ENCODE measurements at places on chromosomes 2 and 18.
A peak's percentile ranks its signal among the peaks of the same experiment; 100 is the strongest.

DNA sequence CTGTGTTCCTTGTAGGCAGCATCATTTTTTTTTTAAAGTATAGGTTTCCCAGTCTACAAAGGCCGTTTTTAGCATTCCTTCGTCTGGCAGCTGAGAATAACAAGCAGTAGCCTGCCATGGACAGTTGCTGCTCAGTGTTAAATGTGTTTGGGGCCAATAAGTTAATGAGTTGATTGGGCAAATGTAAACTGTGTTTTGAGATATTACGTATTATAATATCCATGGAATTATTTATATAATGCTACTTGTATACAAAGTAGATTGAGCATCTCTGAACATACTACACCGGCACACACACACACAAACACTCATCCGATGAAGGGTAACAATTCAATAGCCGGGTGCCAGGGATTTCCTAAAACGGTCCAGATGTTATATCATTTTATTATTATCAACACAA lies 97.2 kb downstream of the IRS1 start:
- DNase-seq, result no peak

DNA sequence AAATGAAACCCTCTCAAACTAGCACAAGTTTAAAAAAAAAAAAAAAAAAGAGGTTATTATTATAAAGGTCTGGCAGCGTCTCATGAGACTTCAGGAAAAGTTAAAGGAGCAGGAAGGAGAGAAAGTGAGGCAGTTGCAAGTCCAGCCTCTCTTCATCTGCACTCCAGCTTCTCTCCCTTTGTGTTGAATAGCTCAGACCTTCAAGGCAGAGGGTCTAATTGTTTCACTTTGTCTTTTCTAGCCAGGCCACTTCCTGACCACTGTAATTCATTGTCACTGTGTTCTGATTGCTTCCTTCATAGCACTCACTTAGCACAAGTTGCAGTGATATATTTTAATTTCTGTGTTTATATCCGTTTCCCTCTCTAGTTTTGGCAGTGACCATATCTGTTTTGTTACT lies 99.9 kb downstream of the SPATS2L start:
- no peak for DNase-seq

GRCh38 chr2:104049438-104049837 lies 804.5 kb upstream of the POU3F3 start:
- no peak for DNase-seq

DNA sequence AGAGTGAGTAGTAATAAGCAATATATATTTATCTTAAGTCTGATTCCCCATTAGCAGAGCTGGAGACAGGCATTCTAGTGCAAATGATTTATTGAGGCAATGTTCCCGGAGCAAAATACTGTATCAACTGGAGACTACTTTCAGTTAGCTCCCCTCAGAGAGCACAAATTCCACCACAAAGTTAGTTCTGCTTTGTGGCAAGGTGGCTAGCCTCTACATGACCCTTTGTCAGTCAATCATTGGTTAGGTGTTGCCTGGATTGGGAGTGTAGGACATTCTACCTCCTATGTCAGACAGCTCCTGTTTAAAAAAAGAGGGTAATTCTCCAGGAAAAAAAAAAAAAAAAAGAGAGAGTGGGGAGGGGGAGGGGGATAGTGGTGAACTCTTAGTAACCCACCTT lies 402.2 kb downstream of the NR4A2 start:
- DNase-seq, result no peak

GRCh38 chr2:235421618-235422017 lies 72.2 kb upstream of the AGAP1 start:
- no peak for DNase-seq

DNA sequence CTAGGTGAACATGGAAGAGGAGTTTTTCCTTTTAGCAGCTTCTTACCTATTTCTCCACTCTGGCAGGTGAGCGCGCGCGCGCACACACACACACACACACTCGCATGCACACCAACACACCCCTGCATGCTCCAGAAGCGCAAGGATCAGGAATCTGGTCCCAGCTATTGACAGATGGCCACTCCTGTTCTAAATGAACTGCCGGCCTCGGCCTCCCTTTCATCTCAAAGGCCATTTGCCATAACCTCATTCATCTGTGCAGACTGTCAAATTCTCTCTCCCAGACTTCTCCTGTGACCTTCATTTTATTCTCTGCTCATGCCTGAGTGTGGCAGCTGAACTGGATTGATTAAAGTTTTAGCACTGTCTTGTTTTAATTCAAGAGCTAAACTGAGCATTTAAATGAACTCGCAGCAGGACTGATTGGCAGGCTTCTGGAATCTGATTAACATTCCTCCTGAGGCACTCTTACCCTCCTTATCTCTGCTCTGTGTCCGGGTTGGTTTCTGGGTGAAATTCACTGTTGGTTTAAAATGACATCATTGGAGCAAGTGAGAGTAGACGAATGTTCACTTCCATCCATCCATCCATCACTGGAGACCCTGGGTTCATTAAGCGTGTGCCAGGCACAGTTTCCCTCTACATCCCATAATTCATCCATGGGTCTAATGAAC lies 58.8 kb downstream of the FECH start:
- DNase-seq, result no peak

- no peak for DNase-seq
These were observed 142.6 kb downstream of the RAPGEF4 start for GRCh38 chr2:172878260-172878659.

DNA sequence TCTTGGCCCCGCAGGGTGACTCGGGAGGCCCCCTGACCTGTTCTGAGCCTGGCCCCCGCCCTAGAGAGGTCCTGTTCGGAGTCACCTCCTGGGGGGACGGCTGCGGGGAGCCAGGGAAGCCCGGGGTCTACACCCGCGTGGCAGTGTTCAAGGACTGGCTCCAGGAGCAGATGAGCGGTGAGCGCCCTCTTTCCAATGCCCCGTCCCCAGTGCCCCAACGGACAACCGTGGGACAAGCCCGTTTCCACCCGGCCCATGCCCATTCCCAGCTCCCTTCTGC lies 2.6 kb upstream of the CHRND start:
- no peak for DNase-seq

- DNase-seq, result no peak
These were observed 171.7 kb downstream of the ANKRD30B start for GRCh38 chr18:14919666-14920065.

- DNase-seq, result no peak
These were observed 85.1 kb downstream of the ACSL3 start for GRCh38 chr2:222945887-222946286.

DNA sequence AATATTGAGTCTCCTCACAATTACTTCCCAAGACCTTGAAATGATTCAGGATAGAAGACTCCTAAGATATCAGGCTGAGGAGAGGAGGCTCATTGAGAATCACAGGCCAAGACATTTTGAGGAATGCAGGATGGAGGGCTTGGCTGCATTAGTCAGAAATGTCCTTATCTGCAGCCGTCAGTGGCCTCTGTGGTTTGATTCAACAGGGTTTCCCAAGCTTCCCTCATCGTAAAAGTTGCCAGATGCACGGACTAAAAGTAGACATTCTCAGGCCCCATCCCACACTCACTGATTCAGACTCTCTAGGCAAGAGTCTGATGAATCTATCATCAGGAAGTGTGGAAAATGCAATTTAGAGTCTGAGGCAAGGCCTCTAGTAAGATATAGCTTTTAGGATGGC lies 34.0 kb upstream of the TMEM178A start:
- DNase-seq, result peak; percentile 92

GRCh38 chr2:200625282-200625681 lies 39.5 kb downstream of the AOX1 start:
- DNase-seq, result no peak

DNA sequence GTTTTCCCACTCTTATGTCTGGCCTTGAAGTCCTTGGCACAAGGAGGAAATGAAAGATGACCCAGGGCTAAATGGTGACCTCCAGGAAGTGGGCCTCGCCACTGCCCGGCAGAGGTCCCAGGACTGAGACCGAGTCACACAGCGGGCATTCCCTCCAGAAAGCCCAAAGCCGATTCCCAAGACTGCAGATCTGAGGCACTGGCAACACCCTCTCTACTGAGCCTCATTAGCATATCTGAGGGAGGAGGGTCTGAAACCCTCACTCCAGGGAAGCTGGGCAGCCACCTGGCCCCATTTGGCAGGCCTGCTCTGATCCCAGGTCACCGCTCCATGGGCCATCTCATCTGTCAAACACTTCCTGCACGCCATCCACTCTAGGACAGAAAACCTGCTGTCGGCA lies 29.1 kb downstream of the FAM178B start:
- DNase-seq, result no peak

DNA sequence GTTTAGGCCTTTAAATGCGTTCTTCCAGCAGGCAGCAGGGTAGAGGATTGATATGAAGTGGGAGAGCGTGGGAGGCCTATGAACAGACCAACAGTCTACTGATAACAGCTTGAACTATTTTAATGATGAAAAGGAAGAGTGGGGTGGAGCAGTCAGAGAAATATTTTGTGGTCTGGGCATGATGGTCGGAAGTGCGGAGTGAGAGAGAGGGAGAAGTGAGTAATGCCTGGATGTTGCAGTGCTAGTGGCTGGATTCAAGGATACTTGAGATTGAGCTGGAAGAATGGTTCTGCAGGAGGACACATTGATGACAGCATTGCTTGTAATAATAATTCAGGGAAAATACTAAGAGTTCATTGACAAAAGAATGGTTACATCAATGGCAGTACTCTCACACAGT lies 151.0 kb upstream of the DAPL1 start:
- DNase-seq, result peak; percentile 72

GRCh38 chr18:62335494-62335893 lies 10.4 kb downstream of the TNFRSF11A start:
- no peak for DNase-seq

DNA sequence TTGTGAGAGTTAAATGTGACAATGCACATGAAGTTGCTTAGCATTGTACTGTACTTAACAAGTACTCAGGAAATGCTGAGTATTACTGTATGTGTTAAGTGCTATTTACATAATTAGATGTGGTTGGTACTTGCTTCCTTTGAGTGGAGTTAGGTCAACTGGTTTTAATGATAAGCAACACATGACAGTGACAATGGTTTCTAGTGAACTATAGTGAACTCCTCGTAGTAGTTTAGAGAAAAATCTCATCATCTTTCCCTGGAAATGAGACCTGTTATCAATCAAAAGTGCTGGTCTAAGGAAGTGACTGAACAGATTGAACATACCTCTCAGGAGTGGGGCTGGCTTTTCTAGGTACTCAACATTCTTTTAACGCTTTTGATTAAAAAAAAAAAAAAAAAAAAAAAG lies 29.2 kb upstream of the ZDBF2 start:
- DNase-seq, result no peak

DNA sequence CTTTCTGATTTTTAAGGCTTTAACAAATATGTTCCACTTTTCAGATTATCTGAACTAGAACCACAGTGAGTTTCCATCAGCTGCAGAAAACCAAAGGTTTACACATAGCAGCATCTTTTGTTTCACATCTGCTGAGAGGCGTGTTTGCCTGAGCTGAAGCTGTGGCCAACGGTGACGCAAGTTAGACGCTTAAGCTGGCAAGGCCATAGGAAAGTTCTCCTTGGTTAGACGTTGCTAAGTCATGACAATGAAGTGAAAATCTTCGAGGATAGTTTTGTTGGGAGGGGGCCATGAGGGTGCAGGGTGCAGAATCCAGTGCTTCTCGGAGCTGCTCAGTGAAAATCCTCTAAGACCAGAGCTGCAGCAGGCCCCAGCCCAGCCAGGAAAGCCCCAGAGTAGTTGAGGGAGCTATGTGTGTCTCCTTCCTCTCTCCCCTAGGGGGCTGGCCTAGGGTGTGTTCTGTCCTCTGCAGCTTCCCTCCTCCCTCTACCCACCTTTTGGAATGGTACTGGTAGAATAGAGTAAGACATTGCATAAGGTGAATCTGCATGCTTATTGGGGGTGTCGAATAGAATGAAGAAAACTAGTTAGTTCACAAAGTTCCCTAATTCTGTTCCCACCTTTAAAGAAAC lies 105.4 kb downstream of the FHOD3 start:
- peak; percentile 82 for DNase-seq

- no peak for DNase-seq
These were observed 181.5 kb downstream of the GFPT1 start for GRCh38 chr2:69205491-69205890.

- DNase-seq, result no peak
These were observed 412.3 kb upstream of the RGPD4 start for GRCh38 chr2:107414376-107414775.

DNA sequence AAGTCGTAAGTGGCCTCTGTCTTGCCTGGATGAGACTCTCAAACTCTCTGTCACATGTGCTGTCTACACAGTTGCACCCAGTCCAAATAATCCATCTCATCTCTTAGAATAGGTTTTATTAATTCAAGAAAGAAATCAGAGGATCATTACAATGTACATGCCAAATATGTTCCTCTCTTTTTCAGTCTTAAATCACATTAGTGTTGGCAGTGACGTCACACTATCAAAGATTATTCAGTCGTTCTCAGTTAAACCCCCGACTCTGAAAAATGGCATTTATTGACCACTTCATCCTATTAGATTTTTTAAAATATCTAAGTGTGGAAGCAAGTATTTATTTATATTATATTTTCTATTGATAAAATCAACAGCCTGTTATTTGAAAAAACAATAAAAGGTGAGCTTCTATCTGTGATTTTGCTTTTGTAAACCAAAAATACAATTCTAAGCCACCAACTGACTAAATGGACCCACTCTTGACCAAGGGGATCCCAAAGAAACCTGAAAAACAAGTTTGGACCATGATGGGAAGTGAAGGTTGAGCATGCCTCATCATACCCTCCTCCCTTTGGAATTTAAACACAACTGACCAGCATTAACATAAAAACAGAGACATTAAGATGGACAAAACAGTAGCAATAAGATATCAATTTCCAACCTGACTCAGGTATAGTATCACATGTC lies 1894.4 kb upstream of the LRRTM1 start:
- DNase-seq, result no peak

GRCh38 chr18:23902396-23902795 lies 112.2 kb upstream of the TTC39C start:
- no peak for DNase-seq

- no peak for DNase-seq
These were observed 50.6 kb upstream of the EML6 start for GRCh38 chr2:54672590-54673456.

GRCh38 chr2:134173338-134174016 lies 80.4 kb upstream of the MGAT5 start:
- DNase-seq, result no peak

DNA sequence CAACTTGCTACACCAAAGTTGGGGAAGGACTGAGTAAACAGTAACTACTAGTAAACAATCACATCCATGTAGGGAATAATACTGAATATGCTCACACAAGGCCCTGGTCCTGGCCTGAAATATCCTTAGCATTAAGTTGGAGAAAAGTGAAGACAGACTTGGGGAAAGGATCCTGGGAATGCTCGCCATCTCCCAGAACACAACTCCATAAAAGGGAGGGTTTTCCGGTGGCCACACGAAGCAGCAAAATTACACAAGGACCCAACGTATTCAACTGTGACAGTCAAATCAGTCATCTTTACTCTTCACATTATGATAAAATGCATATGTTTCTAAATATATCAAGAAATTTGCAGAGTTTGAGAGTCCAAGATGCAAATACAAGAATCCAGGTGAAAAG lies 7.3 kb downstream of the NEMP2 start:
- DNase-seq, result no peak
